IMR-90 (cell line): ENCODE measurements at places on chromosomes 2 and 18. TPM values are rescaled to one million over a fixed set of nuclear protein-coding genes. Genes with fewer than 3 reads are reported as not detected.

GRCh38 chr2:136131961-136132824 is 14.2 kb upstream of the CXCR4 start:
- DNase-seq: no peak

DNA sequence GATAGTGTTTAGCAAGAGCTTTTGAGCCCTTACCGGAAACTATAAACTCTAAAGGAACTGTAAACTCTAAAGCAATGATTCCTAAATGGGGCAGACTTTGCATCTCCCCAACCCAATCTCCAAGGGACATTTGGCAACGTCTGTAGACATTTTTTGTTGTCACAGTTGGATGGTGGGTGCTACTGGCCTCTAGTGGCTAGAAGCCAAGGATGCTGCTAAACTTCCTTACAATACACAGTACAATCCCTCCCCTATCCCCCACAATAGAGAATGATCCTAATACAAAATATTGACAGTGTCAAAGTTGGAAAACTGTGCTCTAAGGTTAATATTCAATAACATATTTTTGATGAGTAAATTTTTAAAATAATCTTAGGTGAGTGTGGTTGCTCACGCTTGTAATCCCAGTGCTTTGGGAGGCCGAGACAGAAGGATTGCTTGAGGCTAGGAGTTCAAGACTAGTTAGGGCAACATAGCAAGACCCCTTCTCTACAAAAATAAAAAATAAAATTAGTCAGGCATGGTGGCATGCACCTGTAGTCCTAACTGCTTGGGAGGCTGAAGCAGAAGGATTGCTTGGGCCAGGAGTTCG is 66.7 kb downstream of the PTPN4 start:
- DNase-seq: peak; percentile 21

DNA sequence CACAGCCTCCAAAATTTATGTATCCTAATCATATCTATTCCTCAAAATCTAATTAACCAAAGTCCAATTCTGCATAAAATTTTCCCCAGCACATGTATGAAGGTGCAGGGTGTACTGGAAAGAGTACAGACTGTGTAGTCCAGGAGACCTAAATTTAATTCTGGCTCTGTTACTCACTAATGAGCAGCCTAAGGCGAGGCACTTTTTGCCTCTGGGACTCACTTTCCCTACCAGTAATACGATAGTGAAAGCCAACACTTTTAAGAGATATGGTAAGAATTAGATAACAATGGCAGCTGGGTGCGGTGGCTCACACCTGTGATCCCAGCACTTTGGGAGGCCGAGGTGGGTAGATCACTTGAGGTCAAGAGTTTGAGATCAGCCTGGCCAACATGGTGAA is 177.7 kb downstream of the PIEZO2 start:
- no peak for DNase-seq

ADRA2B gene
- polyA plus RNA-seq: not detected in 2 replicates
